H7 (cell line): ENCODE measurements at places on chromosomes 6 and 20. TPM values are rescaled to one million over a fixed set of nuclear protein-coding genes. Genes with fewer than 3 reads are reported as not detected.

Gene BTN1A1
- total RNA-seq: 0.11 TPM in 1 of 2 replicates, not detected in the other

Gene BPIFB3
- total RNA-seq: not detected in 2 replicates

Gene PCSK2
- total RNA-seq: 0.10 and 0.11 TPM in 2 replicates

Gene TUBB1
- not detected in 2 replicates for total RNA-seq

Gene JAG1
- total RNA-seq: 21.9 and 30.0 TPM in 2 replicates

DNA sequence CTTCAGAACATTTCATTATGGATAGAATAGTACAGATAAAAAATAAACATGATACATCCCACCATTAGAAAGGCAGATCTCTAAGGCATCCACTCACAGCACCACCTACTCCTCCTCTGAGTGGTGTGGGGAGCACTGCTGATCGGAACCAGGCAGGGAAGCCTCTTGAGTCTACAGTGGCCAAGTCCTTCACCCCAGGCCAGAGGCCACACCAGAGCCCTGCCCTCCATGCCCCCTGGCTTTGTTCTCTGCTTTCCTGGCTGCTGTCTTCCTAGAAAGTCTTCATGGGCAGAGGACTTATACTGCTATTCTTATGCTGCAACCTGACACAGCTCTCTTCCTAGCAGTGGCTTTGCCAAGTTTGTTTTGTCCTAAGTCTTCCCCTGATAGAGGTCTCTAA is 201.8 kb upstream of the THBS2 start:
- DNase-seq: no peak

DNA sequence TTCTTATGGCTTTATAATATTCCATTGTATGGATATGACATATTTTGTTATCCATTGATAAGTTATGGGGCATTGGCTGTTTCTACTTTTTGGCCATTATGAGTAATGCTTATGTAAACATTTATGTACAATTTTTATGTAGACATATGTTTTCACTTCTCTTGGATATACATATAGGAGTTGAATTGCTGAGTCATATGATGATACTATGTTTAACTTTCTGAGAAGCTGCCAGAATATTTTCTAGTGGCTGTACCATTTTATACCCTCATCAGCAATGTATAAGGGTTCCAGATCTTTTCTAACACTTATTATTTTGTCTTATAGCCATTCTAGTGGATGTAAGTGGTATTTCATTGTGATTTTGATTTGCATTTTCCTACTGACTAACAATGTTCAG is 23.1 kb downstream of the OTOR start:
- no peak for DNase-seq

GRCh38 chr6:10101551-10102252 is 313.2 kb downstream of the TFAP2A start:
- no peak for DNase-seq

GRCh38 chr6:87789198-87789899 is 87.3 kb upstream of the AKIRIN2 start:
- DNase-seq: peak; percentile 35

- no peak for DNase-seq
Observed at GRCh38 chr6:156809034-156809433, 31.9 kb downstream of the ARID1B start.

DNA sequence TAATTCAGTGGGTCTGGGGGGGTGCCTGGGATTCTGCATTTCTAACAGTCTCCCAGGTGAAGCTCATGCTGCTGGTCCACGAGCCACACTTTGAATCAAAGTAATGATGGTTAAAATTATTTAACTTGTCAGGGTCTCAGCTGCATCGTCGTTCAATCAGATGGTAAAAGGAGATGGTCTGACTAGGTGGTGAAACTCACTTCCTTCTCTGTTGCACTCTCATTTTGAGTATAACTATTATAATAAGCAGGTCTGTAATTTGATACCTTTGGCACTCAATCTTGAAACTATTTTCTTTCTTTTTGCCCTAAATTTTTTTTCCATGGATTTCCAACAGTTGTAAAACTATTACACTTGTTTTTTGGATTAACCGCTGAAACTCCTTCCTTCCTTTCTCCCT is 292.5 kb downstream of the FARS2 start:
- DNase-seq: no peak
